ENCODE measurements at places on chromosomes 2 and 18.

DNA sequence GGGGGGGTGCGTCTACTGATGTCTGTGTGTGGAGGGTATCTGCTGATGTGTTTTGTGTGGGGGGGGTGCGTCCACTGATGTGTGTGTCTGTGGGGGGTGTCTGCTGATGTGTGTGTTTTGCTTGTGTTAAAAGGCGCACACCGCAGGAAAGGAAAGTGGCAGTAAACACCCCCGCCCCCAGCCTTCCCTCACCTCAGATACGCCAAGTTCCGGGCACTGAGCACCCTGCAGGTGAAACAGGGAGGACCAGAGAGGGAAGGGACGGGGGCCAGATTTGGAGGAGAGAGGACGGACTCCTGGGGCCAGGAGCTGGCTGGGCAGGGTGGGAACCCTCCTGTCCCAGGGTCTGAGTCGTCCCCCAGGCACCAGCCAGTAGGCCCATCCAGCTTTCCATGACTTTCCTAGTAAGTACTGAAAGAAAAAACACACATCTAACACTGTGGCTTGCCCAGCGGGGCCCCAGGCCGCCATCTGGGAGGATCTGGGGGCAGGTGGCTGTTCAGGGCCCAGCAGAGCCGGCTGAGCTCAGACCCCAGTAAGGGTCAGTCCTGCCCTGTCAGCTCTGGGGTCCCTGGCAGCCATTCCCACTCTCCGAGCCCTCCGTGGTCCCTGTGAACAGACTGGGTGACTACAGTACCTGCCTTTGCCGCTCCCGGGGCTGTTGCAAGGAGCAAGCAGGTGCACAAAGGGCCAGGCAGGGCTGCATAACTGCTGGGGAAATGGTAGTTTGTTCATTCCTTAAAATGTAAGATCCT lies 126.9 kb downstream of the NFATC1 start:
- DNase-seq, result no peak

DNA sequence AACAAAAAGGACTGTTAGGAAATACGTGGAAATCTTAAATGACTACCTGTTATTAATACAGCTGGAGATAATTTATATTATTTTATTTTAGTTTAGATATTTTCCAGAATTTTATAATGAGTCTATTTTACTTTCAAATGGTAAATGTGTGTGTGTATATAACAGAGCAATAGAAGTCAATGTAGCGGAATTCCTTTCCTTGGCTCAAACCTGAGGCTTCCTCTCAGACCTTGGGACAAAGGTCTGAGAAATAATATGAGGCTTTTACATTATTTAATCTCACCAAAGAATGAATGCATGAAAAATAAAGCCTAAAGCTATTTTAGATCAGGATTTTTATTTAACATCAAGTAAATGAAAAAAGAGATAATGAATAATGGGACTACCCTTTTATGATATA lies 65.7 kb downstream of the SLC8A1 start:
- DNase-seq, result no peak

GRCh38 chr18:2797951-2798350 lies 48.9 kb upstream of the EMILIN2 start:
- DNase-seq, result no peak

- no peak for DNase-seq
Observed at GRCh38 chr18:55229682-55230081, 270.4 kb upstream of the CCDC68 start.

DNA sequence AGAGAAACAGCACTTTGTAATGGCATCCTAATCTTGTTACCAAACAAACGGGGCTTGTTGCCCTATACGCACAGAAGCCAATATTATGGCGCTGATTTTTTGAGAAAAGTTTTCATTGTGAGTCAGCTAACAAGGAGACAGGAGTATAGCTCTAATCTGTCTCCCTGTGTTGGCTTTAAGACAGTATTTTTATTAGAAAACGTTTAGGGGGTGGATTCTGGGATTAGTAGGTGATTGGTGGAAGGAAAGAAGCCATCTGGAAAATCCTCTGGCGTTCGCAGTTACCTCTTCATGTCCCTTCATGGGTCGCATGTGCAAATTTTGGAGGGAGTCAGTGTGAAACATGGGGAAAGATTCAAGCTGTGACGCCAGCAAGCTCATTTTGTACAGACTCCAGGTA lies 698 bp upstream of the TMEM237 start:
- no peak for DNase-seq

DNA sequence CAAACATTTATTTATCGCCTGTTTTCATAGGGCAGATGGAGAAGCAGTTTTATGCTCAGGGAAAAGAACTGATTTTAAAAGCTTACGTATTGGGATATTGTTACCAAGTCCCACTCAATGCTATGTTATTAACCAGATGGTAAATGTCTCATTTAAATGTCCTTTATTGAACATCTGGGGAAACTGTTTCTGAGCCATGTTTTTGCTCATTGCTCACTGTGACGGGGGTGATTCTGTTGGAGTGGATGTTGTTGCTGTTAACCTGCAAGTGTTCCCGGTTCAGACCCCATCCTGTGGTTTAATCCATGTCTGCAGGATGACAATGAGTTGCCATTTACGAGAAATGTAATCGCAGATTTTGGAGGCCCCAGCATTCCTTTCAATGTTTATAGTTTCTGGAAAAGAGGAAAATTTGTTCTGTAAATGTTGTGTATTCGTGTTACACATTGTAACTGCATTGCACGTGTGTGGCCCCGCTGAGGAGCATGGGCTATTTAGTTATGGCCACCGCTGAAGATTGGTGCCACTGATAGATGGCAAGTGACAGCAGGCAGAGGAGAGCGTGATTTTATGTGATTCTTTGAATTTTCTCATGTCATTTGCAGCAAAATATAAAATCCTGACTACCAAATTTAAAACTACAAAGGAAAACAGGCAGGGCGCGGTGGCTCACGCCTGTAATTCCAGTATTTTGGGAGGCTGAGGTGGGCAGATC lies 174.8 kb upstream of the COPS8 start:
- DNase-seq, result no peak

DNA sequence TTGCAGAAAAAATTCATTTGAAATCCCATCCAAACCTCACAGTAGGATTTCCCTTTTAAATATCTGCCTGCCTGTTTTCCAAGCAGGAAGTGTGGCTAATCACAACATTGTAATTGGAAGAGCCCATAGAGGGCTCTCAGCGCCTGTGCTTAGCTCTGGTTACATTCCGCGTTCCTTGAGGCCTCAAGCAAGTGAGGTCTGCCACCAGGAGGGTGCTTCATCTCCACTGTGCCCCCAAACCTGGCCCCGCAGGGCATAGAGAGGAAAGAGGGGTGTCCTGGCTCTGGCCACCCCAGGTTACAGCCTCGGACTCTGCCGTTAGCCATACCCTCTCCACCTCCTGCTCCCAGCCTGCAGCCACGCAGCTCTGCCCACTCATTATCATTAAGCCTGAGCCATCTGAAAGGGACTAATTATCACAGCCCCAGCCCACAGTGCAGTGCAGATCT lies 214.8 kb downstream of the SP3 start:
- DNase-seq, result no peak

GRCh38 chr18:50829644-50830043 lies 9.8 kb upstream of the MRO start:
- no peak for DNase-seq

GRCh38 chr2:16124881-16125613 lies 184.7 kb downstream of the MYCN start:
- no peak for DNase-seq

GRCh38 chr2:182359027-182359989 lies 67.5 kb downstream of the PDE1A start:
- DNase-seq, result no peak
